ENCODE measurements at places on chromosomes 5 and 9.

DNA sequence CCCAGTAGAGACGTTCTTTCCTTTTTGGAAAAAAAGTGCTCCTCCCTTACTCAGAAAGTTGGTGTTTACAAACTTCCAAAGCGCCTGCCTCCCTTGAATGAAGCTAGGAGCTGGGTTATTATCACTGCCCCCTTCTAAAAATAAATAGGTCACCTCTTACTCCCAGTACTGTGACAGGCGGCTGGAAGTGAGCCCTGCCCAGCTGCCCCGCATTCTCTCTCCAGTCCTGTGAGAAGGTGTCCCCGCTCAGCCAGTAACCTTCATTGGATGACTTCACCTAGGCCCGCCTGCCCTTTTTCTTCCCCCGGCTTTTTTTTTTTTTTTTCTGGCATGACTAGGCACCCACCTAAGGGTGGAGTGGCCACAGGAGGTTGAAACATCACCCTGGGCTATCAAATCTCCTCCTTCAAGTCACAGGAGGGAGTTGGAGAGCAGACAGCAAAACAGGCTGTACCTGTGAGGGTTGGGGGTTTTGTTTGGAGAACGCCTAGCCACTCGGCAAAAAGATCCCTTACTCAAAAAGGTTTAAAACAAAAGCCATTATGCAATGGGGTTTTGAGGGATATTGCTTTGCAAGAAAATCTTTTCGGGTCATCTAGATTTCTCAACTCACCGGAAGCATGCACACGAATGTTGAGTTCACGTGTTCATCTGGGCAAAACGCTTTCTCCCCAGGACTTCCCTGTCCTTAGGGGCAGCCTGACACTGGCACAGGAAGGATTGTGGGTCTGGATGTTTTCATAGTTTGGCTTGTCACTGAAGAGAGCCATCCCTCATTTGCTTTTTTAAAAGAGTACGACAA lies 43.3 kb upstream of the ZNF622 start:
- DNase-seq: no peak

DNA sequence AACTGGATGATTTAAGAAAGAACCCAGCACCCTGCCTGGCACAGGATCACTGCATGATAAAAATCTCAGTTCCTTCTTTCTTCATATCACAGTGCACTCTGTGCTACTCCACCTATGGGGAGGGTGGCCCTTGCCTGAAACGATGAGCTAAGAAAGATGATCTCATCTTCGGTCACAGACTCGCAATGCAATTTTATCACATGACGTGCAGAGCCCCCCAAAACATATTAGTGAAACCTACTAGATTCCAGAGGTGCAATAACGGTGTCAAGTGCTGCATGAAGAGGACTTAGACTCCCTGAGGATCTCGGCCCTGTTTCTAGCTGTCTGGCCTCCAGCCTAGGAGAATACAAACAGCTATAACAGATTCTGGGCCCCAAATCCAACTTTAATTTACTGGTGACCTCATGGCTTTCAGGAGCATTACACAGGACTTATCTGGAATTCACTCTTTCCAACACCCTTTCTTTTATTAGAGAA lies 104.0 kb downstream of the EBF1 start:
- no peak for DNase-seq

- no peak for DNase-seq
These were observed 14.3 kb downstream of the ZBTB34 start for GRCh38 chr9:126874546-126875314.

DNA sequence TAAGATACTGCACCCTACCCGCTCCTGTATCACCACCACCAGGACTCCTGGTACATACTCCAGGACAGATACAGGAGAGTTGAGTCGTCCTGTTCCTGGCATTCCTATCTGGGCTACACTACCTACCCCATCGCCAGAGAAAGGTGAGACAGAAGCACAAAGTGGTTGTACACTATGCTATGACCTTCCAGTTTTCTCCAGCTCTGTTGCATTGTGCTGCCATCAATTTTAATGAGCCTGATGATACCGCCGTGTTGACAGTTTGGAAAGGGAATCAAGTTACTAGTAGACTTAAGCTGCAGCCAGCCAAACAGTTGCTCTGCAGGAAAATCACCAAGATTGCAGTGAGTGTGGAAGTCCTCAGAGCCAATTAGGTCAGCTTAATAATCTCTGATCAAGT lies 35.2 kb downstream of the ANP32B start:
- no peak for DNase-seq

DNA sequence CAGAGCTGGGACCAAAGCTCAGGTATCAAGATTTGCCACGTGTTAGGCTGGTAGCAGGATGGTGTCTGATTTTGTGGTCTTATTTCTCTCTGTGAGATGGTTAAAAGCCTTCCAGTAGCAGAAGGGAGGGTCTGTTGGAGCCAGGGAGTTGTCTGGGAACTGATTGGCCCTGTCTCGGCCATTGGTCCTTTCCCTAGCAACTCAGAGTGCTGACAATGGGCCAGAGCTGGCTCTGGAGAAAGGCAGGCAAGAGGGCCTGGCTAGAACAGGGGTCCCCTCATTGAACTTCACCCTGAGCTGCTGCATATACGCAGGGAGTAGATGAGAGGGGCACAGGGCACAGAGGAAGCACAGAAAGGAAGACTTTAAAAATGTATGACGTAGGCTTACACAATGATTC lies 92.8 kb downstream of the PSD2 start:
- DNase-seq: no peak

GRCh38 chr9:35910613-35911359 lies 1.5 kb downstream of the SPAAR start:
- peak; percentile 72 for DNase-seq

GRCh38 chr9:2356041-2356790 lies 265.4 kb upstream of the VLDLR start:
- no peak for DNase-seq
